ENCODE measurements at places on chromosomes 3 and 15.

DNA sequence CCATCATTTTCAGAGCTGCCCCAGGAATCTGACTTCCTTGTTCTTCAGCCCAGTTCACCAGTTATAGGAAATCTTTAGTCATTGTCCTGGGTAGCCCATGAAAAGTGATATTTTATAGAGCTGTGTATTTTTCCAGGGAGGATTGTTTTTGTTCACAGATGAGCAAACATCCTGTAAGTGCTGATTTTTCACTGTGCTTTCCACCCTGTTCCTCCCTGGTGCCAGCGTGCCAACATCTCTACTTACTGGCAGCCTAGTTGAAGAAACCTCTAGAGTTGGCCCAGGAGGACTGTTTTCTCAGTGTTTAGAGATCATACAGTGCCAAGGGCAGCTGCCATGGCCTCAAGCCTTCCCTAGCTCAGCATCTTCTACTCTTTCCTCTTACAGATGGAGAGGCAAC, 41.3 kb downstream of the ST6GAL1 start:
- DNase-seq: no peak

DNA sequence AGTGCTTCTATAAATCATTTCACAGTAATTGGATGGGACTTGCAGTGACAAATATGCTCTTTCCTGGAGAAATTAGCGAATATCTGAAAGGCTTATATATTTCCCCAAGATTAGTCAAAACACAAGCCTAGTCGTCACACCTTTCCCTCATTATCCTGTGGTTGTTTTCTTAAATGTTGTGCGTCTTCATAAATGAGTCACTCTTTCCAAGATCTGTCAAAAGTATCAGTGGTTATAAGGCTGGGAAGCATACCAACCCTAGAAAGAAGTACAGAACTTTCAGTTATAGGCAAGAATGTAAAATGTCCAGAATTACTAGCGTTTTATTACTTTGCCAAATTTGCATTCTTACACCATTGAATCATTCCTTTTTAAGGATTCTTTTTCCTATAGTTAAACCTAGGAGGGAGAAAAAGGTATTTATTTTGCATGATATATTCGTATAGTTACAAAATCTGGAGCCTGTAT, 33.6 kb downstream of the TMEM212 start:
- DNase-seq: no peak

DNA sequence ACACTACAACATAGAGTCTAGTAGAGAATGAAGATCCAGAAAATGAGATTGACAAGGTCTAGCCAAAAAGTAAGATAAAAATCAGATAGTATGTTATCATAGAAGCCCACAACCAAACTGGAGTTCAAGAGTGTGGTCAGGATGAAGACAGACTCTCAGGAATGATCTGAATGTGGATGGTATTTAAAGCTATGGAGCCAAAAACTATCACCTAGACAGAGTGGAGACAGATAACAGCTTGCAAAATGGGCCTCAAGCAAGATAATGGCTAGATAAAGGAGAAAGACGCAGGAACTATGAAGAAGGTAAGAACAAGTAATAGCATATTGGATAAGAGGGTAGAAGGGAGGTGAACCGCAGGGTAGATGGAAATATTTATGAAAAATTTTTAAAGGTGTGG, 35.4 kb downstream of the ZMAT3 start:
- DNase-seq: no peak

DNA sequence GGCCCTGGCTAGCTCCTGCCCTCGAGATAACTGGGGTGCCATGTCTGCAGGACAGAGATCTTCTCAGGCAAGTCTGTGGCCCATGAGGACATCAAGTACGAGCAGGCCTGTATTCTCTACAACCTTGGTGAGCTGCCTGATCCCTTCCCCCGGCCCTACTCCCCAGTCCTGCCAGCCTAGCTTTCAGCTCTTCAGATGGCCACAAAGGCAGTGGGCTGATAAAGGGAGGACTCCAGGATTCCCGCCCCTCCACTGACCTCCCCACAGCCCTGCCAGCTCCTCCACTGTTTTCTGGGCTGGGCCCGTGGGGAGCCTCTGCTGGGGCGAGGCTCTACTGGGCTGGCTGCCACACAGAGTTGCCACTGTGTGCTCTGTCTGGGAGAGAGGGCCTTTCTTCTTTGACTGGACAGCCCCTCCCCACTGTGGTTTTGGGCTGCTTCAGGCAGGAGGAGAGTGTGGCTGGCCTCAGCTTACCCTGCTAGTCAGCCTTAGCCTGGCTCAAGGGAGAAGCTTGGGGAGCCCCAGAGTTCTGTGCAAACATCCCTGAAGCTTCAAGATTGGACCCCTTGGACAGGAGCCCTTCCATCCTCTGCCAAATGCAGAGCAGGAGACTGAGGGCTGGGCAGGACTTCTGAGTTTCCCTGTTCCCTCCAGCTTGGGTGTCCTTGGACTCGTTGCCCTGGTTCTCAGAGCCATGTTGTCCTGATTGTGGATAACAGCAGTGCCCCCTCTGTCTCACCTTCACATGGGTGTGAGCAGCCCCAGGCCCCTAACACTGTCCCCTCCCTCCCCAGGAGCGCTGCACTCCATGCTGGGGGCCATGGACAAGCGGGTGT, 24.4 kb downstream of the PTPN23 start:
- no peak for DNase-seq

DNA sequence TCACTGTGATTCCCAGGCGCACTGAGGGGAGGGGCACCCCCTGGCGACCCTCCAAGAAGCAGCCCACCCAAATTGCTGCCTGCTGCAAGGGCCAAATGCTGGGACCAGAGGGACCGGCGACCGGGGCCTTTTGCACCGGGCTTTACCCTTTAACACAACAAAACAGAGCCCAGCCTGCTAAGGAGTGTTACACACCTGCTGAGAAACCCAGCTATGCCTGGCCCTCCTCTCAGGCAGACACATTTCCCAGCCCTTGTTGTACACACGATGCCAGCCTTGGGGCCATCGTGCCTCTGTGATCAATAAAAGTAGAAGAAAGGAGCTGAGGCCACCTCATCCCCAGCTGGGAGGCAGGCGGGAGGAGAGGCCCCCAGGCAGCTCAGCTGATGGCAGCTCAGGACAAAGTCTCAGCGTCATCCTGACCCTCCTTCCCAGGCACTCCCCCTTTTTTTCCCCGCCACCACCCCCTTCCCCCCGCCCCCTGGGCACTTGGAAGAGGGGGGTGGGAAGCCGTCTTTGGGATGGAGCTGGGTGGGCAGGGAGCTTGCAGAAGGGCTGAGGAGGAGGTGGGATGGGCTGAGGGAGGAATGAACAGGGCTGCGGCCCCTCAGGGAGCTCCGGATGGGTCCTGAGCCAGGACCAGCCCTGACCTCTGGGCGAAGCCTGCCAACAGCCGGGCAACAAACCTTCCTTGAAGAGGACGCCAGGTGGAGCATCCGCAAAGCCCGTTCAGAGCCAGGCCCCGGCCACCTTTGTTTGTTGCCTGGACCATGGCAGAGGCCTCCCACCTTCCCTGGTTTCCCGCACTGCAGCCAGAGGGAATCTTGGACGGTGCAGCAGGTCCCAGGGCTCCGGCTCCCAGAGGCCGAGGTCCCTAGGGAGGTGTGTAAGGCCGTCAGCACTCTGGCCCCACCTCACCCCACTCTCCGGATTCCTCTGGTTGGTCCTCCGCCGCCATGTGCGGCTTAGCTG, 45.9 kb upstream of the SEC61A1 start:
- DNase-seq: no peak

GRCh38 chr3:172102123-172102882, 62.9 kb downstream of the FNDC3B start:
- DNase-seq: peak; percentile 56

DNA sequence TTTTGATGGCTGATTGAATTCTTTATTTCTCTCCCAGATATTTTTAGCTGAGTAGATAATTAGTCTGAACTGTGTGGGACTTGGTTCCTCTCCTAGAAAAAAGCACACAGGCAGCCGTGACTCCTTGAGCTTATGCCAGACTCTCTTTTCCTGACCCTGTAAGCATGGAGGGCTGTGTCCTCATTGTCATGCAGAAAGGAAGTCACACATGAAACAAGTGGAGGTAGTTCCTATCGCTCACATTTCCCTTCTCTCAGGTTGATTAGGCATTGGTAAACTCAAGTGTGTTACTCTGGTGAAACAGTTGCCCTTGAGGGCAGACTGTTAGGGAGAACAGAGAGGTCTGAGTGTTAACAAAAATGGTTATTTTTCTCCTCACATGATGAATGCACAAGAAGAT, 6.3 kb upstream of the RTP4 start:
- no peak for DNase-seq

- no peak for DNase-seq
These were observed 30.7 kb upstream of the CLDN1 start for GRCh38 chr3:190352861-190353457.

- DNase-seq: no peak
These were observed 3.7 kb upstream of the ZNF609 start for GRCh38 chr15:64456634-64457108.

DNA sequence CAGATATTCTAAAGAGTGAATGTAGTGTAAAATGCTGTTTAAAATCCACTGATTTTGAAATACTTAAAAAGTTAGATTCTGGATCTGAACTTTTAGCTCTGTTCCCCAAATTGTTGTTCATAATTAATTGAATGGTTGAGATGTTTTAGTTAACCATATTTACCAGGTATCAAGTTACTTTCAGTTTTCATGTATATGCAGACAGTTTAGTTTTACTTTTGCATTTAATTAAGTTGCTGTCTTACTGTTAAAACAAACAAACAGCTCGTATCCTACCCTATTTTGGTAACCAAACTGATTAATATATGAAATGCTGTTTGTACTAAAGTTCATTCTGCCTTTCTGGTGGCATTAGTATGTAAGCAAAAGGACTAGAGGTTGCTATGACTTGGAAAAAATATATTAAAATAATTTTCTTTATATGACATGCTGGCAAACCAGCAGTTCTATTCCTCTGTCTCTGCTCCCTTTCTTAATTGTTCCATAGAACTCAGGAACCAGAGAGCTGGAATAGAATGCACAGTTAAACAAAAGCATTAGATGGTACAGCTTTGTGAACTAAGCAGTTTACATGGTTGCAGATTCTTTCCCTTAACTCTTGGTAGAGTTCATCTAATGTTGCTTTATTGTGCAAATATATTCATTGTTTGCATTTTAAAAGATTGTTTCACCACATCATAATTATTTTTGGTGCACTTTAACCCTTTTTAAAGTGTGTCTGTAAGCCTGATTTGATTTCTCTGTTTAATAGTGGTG, 39.5 kb upstream of the SCAANT1 start:
- no peak for DNase-seq

DNA sequence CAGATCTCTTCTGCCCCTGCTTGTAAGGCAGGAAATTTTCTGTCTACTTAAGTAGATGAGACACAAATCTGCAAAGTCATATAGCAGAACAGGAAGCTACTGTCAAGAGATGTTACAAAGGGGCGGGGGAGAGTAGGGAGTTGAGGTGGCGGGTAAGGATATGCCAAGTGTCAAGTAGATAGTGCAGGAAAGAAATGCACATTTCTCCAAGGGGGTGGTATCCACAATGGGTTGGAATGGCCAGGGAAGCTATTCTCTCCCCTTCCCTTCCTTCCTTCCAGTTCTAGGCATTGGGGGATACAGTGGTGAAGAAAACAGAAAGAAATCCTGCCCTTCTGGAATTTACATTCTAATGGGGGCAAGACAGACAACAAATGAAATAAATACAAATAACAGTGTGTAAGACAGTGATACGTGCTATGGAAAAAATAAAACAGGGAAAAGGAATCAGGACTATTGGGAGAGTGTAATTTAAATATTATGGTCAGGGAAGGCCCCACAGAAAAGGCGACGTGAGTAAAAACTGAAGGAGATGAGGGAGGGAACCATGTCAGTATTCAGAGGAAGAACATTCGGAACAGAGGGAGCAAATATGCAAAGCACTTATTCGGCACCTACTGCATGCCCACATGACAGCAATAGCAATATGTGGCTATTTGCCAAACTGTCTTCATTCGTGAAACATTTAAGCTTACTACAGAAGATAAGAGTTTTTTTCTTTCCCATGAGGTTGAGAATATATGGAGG, 42.8 kb upstream of the RNU6-1 start:
- DNase-seq: peak; percentile 11

- no peak for DNase-seq
These were observed 487.6 kb downstream of the NAALADL2 start for GRCh38 chr3:175346573-175347356.

DNA sequence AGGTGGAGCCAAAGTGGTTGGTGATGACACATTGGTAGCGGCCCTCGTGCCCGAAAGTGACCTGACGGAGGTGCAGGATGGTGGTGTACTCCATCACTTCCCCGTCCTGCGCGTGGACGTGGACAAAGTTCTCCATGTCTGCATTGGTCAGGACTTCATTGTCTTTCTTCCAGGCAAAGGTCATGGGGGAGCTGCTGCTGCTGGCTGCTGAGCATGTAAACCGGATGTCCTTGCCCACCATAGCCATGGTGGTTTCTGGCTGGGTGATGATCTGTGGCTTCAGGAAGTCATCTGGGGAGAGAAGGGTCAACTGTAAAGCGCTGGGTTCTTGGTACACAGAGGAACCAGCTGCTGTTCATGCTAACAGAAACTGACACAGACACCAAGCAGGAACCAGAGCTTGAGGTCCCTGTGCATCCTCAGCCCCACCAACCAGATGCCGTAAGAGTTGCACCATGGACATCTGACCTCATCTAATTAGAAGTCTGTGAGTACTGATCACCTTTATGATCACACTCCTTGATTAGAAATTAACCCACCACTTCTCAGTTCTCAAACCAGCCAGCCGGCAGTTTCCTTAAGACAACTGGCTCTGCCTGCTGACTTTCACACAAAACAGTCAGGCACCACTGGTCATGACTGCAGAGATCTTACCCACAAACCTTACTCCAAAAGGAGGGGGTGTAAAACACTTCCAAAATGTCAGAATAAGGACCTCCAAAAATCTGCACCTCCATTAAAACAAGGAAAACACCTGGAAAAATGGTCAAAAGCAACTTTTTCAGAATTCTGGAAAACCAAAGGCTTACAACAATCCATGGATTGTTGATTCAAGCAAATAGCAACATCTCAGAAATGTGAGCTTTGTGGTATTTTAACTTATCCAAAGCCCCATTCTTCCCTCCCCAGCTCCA, 114.6 kb downstream of the LRIG1 start:
- DNase-seq: no peak

- DNase-seq: no peak
These were observed 145.7 kb downstream of the EPHA6 start for GRCh38 chr3:96959901-96960641.

- DNase-seq: no peak
These were observed 205.4 kb downstream of the CNTN3 start for GRCh38 chr3:74409066-74409465.

- DNase-seq: no peak
These were observed 55.7 kb upstream of the GATA2 start for GRCh38 chr3:128548426-128549282.
